ENCODE measurements at places on chromosomes 6 and 20.

DNA sequence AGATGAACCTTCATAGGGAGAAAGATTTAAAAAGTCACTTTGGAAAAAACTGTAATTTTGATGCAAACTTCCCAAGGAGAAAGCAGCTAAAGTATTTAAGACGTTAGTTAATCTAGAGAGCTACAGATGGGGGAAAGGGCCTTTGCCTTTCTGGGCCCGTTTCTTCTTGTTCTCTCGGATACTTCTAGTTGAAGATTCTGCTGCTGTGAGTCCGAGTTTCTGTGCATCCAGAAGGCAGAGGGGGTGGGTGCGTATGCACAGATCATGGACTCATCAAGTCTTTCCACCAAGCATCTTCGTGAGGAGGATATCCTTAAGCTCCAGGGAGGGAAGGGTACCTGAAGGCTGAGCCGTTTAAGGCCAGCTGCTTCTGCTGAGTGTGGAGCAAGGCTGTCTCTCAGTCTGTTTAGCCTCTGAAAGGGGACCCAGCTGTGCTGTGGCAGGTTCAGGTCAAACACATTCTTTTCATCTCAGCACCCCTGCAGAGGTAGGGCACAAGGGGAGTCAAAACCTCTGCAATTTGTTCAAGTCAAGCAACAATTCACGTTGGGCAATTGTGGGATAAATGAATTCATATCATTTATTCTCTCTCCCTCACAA is 4.3 kb downstream of the LAMP5 start:
- no peak for DNase-seq

- no peak for DNase-seq
Observed at GRCh38 chr6:163355426-163355991, 59.0 kb upstream of the QKI start.

GRCh38 chr20:10132387-10132786 is 86.2 kb upstream of the SNAP25 start:
- no peak for DNase-seq

DNA sequence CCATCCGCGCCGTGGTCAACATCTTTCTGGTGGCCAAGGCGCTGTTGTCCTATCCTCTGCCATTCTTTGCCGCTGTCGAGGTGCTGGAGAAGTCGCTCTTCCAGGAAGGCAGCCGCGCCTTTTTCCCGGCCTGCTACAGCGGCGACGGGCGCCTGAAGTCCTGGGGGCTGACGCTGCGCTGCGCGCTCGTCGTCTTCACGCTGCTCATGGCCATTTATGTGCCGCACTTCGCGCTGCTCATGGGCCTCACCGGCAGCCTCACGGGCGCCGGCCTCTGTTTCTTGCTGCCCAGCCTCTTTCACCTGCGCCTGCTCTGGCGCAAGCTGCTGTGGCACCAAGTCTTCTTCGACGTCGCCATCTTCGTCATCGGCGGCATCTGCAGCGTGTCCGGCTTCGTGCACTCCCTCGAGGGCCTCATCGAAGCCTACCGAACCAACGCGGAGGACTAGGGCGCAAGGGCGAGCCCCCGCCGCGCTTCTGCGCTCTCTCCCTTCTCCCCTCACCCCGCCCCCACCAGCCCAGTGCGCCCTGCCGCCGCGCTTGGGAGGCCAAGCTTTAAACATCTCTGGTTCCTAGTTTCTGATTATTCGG is 4.0 kb downstream of the SLC32A1 start:
- DNase-seq, result peak; percentile 21

DNA sequence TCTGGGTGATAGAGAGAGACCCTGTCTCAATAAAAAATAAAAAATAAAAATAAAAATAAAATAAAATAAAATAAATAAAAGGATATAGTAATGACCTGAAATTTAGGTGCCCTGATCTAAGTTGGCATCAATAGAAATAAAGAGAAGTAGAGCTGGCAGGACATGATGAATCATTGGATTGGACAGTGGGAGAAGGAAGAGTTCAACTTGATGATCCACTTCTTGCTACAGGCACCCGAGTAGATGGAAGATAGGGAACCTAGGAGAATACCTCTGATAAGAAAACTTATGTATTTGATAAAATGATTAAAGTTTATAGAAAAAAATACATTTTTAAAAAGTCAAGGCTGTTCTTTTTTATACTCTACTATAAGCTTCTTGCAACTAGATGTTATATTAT is 79.0 kb downstream of the ADTRP start:
- DNase-seq, result no peak

DNA sequence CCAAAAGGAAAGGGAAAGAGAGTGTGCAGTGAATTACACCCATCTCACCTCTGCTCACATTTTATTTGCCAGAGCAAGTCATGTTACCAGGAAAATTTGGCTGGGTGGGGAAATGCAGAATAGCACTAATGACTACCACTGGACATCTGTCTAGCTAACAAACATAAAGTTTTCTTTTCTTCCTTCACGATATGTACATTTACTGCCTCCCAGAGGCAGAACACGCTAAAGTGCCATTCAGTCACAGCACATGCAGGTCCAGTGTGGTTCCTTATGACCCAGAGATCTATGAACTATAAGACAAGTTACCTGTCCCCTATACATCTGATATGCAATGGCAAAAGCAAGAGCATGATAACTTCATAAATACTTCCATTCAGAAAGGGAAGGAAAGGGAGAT is 194.1 kb downstream of the OGFRL1 start:
- DNase-seq, result no peak

DNA sequence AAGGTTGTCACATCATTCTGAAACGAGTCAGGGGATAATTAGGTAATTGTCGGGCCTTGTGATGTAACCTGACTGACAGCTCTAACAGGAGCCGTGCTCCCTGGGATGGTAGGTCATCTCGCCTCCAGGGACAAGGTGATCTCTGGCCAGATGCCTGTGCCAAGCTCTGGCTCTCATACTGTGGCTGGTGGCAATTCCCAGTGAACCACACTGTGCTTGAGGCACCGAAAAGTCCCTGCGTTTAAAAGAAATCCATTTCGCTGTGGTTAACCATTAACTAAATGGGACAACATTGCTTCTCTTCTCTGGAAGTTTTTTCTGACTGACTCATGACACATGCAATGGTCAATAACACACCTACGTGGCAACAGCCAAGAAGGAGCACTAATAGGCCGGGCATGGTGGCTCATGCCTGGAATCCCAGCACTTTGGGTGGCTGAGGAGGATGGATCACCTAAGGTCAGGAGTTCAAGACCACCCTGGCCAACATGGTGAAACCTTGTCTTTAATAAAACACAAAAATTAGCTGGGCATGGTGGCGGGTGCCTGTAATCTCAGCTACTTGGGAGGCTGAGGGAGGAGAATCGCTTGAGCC is 669.2 kb downstream of the PRKN start:
- no peak for DNase-seq

DNA sequence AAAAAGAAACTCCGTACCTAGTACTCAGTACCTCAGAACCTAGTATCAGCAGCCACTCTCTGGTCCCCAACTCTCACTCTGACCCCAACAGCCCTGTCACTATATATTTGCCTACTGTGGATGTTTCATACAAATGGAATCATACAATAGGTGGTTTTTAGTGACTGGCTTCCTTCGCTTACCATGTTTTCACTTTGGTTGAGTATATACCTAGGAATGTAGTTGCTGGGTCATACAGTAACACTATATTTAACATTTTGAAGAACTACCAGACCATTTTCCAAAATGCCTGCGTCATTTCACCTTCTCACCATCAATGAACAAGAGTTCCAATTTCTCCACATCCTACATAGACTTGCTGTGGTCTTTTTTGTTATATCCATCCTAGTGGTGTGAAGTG is 283.2 kb downstream of the GMDS start:
- DNase-seq, result no peak

GRCh38 chr20:40655451-40655850 is 33.6 kb downstream of the MAFB start:
- no peak for DNase-seq

- DNase-seq, result no peak
Observed at GRCh38 chr20:9632265-9632664, 117.9 kb downstream of the LAMP5 start.

DNA sequence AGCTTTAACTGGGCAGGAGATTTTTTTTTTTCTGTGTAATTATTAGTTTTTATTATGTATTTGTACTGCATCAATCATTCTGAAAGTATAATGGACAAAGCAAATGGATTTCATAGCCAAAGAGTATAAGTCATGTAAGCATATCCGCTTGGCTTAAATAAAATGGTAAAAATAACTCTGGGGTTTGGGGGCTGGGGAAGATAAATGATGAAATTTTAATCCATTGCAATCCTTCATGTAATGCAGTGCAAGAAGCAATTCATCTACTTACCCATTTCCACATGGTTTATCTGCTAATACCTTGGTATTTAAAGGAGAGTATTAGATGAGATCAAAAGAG is 781.4 kb downstream of the QKI start:
- no peak for DNase-seq

All from CD4-positive, alpha-beta T cell (primary cell).